ENCODE measurements at places on chromosomes 3 and 15.

DNA sequence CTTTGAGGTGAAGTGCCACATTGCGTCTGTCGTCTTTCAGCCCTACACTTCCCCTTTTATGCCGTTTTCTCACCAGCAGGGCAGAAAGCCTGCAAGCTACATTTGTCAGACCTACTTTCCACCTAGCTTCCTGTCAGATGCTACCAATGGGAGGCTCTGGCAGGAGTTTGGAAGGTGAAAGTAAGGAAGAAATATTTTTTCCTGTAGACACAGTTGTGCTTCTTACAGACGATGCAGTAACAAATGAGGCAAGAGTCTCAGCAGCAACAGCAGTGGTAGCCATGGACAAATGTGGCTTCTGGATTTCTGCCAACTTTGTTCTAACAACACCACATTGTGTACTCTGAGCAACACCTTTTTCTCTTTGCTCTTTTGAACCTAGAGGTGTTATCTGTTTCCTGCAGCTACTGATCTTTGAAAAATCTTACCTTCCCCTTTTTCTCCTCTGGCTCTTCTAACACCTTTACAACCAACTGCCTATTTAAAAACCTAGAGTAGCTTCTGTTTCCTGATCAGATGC, 70.6 kb upstream of the STT3B start:
- no peak for DNase-seq

DNA sequence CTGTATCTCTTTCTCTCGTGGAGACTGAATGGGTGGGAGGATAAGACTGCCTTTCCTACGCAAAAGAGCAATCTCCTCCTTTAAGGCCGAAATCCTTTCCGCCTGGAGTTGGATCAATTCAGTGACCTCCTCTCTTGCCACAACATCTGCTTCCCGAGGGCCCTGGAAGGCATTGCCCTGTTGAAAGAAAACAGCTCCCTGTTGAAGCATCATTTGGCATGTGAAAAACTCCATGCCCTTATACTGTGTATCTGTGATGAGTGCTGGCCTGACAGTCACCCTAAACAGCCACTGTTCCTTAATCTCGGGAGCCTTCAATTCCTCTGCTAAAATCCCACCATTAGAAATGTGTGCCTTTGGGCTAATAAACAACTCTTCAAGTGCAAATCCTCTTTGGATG, 80.2 kb downstream of the BOC start:
- no peak for DNase-seq

GRCh38 chr15:41182266-41182665, 48.3 kb downstream of the EXD1 start:
- no peak for DNase-seq

- DNase-seq = no peak
These were observed 62.7 kb upstream of the SLCO3A1 start for GRCh38 chr15:91790836-91791235.

DNA sequence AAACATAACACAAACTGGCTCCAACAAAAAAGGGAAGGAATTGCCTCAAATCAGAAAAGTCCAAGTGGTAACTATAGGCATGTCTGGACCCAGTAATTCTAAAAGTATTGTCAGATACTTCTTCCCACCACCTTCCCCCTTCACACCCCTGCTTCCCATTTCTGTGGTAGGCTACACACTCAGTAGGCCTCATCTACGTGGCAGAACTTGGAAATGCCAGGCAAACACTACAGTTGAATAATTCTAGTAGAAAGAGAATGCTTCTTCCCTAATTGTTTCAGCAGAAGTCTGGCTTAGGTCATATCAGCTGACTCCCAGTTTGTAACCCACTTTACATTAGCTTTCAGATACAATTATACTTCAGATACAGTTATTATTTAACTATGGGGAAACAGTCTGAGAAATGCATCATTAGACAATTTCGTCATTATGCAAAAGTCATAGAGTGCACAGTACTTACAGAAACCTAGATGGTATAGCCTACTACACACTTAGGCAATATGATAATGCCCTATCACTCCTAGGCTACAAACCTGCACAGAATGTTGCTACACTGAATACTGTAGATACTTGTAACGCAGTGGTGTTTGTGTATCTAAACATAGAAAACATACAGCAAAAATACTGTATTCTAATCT, 6.4 kb downstream of the SETMAR start:
- no peak for DNase-seq

DNA sequence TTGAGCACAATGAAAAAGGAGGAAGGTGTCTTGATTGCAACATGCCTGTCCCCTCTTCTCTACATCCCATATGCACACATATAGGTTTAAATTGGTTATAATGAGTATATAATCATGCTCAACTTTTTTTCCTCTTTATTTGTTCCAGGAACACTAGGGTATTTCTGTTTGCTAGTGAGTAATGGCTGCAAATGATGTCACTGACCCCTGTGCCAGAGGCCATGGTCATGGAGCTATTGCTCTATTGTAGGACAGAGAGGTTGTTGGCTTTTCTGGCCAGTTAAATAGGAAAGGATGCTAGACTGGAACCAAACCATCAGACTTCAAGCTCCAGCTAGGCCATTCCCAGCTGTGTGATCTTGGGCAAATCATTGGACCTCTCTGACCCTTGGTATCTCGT, 9.6 kb downstream of the ARHGEF3 start:
- DNase-seq = no peak

GRCh38 chr15:76190751-76191538, 120.3 kb downstream of the ETFA start:
- DNase-seq = peak; percentile 66

GRCh38 chr3:30112902-30113484, 493.4 kb upstream of the TGFBR2 start:
- DNase-seq = peak; percentile 18

GRCh38 chr3:119091936-119092677, 53.9 kb upstream of the TEX55 start:
- DNase-seq = no peak

Measured in NCI-H226 (cell line).